ENCODE measurements at places on chromosomes 11 and 22.

DNA sequence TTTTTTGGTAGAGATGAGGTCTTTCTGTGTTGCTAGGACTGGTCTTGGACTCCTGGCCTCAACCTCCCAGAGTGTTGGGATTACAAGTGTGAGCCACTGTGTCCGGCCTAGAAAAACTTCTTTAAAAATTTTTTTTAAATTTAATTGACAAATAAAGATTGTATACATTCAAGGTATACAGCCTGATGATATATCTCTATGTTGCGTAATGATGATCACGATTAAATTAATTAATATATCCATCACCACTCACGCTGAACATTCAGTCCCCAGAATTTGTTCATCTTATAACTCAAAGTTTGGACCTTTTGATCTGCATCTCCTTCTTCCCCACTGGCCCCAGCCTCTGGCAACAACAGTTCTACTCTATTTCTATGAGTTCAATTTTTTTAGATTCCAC, 27.2 kb downstream of the VSTM5 start:
- no peak for DNase-seq

GRCh38 chr11:111612224-111612623, 10.0 kb downstream of the SIK2 start:
- DNase-seq = no peak

- DNase-seq = peak; percentile 73
Measured at GRCh38 chr11:469684-470560, 19.8 kb downstream of the PTDSS2 start.

- DNase-seq = peak; percentile 22
Measured at GRCh38 chr11:19344661-19345518, 104.1 kb upstream of the E2F8 start.

GRCh38 chr11:59429924-59430516, 3.8 kb upstream of the OR5A2 start:
- peak; percentile 35 for DNase-seq

GRCh38 chr11:8745431-8746253, 63.0 kb downstream of the RPL27A start:
- peak; percentile 52 for DNase-seq

DNA sequence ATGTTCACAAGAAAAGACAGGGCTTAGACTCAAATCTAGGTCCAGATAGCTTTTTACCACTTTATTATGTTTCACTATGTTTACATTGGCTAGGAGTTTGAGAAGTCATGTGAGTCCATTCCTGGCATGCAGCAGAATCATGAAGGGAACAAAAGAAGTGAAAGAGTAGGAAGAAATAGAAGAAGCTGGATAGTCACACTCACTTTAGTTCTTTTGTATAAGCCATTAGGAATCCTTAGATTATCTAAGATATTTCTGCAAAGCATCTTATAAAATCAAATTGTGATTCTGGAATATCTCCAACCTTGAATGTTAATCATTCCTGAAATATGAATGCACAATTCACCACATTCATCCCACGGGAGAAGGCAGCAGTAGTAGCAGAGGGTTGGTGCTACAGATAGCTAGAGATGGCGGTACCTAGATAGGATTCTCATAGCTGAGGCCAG, 31.9 kb downstream of the MAML2 start:
- DNase-seq = no peak

DNA sequence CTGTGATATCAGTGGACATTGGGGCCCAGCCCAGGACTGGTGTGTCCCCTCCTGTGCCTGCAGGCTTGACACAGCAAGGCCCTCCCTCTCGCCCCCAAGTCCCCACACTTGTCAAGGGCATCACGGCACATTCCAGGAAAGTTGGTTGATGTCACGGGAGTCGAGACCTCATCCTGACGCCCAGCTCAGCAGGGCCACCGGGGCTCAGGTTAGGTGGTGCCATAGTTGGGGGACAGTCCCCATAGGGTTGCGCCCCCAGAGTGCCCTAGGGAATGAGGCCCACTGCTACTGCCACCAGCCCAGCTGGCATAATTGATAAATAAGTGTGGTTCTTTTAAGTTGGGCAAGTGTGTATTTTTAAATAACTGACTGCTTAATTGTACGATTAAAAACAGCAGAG, 28.3 kb upstream of the GRAMD4 start:
- DNase-seq = no peak

GRCh38 chr11:116885951-116886655, 48.7 kb upstream of the APOA1 start:
- no peak for DNase-seq

GRCh38 chr22:30190574-30190973, 56.0 kb downstream of the LIF start:
- no peak for DNase-seq

- DNase-seq = peak; percentile 27
Measured at GRCh38 chr11:33016654-33017053, 976 bp downstream of the DEPDC7 start.

GRCh38 chr11:104663190-104664140, 234.8 kb downstream of the CASP12 start:
- DNase-seq = peak; percentile 53

DNA sequence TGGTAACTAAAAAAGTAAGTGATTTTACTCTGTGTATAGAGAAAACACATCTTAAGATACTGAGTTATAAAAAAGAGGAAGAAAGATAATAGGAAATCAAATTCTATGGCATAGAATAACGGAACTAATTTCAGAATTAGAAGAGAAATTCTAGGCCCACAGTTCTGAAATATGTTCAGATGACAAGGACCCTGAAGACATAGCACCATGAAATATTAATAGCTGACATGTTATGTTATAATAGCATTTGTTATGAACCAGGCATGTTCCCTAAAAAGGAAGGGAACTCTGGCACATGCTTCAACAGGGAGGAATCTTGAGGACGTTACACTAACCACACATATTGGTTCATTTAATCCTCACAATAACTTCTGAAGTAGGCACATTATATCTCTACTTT, 32.7 kb downstream of the PRDM10 start:
- no peak for DNase-seq

DNA sequence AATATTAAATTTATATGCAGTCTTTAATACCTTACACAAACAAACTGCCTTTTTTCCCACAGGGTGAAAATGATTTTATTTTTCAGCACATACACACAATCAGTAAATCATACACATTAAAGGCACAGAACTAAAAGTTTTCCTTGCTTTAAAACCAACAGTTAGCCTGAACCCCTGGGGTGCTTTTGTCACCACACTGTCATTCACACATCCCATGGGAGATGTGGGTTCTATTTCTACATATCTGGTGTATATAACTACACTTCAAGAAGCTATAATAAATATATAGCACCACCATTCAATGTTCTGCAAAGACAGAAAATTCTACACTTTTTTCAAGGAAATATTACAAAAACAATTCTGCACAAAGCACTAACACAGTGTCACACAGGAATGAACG, 197.0 kb downstream of the GUCY1A2 start:
- DNase-seq = no peak

- DNase-seq = peak; percentile 97
Measured at GRCh38 chr11:70517988-70518907, 119.9 kb downstream of the CTTN start.

DNA sequence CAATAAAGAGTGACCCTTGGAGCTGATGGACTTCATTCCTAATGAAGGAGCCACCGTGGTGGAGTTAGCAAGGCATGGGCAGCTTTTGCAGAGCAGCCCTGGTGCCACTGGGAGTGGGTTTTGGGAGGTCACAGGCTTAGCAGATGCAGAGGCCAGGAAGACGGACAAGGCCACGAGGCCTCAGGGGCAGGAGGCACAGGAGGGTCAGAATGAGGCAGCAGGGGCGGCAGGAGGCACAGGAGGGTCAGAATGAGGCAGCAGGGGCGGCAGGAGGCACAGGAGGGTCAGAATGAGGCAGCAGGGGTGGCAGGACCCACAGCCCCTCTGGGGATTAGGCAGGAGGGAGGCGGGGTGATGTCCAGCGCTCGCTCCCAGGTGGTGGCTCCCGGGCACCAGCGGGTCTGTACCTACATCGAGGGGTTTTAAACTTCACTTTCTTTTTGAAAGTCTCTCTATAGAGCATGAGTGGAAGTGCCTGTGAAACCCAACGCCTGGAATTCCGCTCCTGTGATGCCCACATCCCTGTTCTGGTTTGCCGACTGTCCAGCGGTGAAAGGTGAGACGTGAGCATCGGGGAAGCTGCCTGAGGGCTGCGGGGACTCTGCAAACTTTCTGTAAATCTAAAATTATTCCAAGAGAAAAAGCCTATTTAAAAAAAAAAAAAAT, 521.6 kb downstream of the BRD1 start:
- DNase-seq = no peak

GRCh38 chr11:86636275-86636674, 36.1 kb downstream of the ME3 start:
- DNase-seq = no peak

- DNase-seq = no peak
Measured at GRCh38 chr11:1232883-1233321, 10.0 kb downstream of the MUC5B start.

DNA sequence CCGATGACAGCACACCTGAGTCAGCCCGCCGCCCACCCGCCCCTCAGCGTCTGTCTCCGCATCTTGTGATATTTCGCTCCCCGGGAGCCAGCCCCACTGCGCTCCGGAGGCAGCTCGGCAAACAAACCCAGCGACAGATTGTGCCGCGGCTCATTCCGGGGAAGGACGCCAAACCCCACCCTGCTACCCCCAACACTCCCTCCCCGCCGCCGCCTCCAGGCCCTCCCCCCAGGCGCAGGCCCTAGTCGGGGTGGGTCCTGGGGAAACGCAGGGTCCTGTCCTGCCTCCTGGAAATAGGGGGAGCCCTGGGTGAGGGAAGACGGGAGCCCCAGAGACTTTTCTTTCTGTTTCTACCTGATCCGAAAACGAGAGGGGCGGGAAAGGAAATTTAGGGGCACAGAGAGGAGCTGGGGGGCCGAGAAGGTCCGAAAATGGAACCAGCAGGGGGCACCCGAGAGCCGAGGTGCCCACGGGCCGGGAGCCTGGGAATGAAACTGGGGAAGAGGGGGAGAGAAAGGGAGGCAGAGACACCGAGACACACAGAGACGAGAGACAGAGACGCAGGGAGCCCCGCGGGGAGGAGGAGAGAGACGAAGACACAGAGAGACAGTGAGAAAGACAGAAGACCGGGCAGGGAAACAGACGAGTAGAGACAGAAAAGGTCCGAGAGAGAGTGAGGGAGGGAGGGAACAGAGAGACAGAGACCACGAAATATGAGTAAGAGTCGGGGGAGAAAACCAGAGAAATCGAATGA, 1.7 kb upstream of the RTN4RL2 start:
- no peak for DNase-seq

GRCh38 chr11:124699547-124699946, 25.8 kb downstream of the SPA17 start:
- DNase-seq = no peak

DNA sequence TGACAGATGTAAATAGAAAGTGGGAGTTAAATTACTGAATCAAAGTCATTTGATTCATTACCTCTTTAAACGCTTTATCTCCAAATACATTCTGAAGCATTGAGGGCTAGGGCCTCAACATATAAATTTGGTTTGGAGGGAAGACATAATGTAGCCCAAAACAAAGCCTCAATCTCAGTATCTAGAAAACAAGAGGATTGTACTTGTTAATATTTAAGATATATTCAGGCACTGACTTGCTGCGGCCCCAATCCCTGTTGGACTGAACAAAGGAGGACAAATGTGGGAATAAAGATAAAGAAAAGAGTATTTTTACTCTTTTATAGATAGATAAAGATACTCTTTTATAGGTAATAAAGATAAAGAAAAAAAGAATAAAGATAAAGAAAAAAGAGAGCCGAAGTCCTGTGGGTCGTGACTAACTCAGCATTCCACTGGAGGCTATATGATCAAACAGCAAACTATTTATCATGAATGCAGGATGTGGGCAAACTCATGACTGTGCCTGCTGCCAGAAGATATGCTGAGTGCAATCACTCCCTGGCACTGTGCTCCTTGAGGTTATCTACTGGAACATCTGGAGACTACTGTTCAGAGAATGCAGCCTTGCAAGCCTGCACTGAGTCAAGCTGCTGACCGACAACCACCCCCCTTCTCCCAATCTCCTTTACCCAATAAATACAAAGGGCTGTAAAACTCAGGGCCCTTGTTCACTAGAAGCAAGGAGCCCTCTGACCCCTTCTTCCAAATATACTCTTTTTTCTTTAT, 6.9 kb downstream of the OR10V1 start:
- peak; percentile 98 for DNase-seq

DNA sequence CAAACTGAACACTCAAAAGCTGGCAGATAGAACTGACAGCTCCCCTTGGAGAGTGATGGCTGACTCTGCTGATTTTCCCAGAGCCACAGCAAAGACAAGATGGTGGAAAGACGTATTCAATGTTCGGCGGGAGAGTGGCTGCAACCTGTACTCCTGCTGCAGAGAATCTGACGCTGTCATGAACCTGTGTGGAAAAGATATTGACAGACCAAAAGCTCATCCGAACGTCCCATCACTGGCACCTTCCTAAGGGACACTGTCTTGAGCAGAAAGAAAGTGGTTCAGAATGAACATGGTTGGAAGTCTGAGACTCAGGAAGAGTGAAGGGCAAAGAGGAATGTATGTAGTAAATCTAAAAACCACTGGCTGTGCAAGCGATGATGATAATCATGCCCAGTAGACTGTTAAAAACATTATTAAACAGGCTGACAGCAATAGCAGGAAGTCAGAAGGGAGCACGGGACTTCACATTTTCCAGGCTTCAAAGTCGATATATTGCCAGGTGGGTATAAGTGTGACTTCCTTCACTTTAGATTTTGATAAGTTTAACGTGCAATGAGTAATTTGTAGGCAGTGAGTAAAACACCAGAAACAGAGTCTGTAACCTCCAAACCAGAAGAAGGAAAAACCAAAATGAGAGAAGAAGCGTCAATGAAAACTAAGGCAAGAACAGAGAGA, 6.2 kb upstream of the IL17REL start:
- DNase-seq = no peak

DNA sequence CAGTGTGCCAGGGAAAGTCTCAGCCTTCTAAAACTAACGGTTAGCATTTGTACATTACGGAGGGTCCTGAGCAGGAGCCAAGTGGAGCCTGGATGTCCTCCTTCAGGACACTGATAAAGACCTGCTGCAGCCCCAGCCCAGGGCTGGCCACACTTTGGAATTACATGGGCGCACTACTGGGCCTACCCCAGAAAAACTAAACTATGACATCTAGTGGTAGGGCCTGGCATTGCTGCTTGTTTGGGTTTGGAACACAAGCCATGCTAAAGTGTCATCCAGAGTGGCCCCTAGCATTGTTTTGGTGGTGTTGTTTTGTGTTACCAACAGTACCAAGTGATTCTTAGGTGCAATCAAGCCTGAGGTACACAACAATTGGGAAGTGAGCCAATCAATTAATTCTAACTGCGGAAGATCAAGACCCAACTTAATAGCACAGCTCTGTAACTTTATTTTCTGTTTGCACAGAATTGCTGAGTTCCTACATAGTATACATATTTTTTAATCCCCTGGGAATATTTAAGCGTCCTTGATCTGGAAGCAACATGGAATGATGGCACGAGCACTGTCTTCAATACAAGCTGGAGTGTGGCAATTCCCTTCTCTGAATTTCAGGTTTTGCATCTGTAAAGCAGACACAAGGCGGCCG, 340.7 kb downstream of the LARGE1 start:
- DNase-seq = peak; percentile 13

DNA sequence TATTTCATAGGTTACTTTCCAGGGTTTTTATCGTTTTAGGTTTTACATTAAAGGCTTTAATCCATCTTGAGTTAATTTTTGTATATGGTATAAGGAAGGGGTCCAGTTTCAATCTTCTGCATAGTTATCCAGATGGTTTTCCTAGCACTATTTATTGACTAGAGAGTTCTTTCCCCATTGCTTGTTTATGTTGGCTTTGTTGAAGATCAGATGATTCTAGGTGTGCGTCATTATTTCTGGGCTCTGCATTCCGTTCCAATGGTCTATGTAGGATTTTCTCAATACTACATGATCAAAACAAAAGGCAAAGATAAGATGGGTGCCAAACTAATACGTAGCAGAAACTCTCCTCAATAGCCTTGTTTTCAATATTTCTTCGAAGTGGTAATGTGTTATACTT, 14.3 kb upstream of the RIC3 start:
- DNase-seq = no peak
